Activated CD4-positive, alpha-beta T cell treated with anti-CD3 and anti-CD28 coated beads for 24 hours (primary cell): ENCODE measurements at places on chromosomes 1 and 21.
A peak's percentile ranks its signal among the peaks of the same experiment; 100 is the strongest.

DNA sequence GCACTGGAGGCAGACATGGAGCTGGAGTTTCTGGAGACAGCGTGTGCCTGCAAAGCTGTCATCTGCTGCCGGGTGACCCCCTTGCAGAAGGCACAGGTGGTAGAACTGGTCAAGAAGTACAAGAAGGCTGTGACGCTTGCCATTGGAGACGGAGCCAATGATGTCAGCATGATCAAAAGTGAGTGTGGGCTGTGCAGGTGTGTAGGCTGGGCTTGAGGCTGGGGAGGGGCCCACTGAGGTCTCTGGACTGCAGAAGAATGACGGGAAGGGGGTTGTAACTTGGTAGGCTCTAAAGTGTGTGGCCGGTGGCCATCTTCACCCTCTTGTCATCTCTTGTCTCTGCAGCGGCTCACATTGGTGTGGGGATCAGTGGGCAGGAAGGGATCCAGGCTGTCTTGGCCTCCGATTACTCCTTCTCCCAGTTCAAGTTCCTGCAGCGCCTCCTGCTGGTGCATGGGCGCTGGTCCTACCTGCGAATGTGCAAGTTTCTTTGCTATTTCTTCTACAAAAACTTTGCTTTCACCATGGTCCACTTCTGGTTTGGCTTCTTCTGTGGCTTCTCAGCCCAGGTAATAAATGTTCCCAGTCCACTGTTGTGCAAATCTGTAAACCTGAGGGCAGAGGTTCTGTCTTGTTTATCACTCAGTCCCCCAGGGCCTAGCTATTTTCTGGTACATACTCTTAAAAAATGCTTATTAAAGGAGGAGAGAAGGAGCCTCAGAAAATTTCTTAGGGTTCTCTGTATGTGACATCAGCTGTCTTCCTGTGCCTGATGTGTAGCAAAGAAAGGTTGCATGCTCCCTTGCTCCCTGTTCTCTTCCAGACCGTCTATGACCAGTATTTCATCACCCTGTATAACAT, 19.9 kb downstream of the ATP8B2 start:
- peak; percentile 64 for DNase-seq

DNA sequence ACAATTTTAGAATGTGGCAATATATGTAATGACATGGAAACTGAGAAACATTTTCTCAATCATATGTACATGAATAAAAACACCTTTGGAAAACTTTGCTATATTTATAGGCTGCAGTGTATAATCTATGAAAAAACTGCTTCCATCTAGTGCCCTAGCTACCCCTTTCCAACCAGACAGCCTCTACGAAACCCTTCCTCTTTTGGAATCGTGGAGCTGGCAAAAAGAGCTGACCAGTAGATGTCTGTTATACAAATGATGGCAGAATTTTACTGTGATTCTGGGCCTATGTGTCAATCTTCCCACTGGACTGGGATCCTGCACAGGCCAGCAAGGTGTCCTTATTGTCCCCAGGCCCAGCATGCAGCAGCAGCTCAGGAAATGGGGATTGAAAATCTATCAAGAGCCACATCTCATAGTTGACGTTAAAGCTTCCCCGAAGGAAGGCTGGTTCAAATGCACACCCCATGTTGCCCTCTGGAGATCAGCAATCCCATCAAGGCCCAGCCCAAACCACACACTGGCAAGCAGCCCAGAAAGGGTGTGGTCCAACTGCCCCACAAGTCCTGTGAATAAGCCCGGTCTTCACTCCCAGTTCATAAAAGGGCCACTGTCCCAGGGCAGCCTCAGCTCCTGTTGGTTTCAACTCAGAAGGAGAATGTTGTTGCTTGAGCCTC, 8.8 kb upstream of the FAM20B start:
- DNase-seq = no peak

- DNase-seq = no peak
Observed at GRCh38 chr1:100941098-100941527, 45.2 kb downstream of the SLC30A7 start.

DNA sequence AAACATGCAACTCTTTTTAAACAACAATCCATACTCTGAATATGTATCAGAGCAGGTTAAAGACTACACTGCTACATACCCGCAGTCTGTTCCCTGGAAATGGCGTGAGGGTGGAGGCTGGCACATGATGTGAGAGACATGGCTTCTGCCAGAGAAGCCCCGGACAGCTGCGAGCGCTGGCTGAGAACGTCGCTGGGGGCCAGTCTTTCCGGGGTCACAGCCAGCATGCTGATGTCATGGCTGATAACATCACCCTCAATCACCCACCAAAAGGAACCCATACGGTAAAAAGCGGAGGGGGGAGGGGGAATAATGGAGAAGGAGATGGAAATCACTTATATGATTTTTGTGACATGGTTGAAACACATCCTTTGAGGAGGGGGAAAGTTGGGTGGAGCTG, 29.1 kb downstream of the C1orf198 start:
- DNase-seq = no peak

- no peak for DNase-seq
Observed at GRCh38 chr1:22351768-22352080, 99.9 kb upstream of the ZBTB40 start.
